ENCODE measurements at places on chromosomes 11 and 22.

DNA sequence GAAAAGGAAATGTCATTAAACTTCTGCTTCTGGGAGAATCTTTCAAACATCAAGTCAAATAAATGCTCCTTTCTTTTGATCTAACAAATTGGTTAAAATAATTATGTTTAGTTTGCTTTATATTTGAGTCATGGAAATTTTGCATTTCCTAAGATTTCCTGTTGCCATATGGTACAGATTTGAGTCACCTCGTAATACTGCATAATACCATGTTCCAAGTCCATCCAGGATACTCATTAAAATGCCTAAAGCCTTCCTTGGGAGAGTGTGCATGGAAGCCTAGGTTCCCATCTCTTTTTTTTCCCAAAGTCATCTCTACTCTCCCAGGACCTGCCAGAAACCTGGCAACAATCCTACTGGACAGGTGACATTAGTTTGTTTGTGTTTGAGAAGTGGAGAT is 4.2 kb downstream of the OR9I1 start:
- no peak for DNase-seq

GRCh38 chr11:129828301-129828836 is 12.7 kb downstream of the TMEM45B start:
- DNase-seq, result peak; percentile 29

GRCh38 chr11:23539556-23539955 is 679.3 kb upstream of the CCDC179 start:
- DNase-seq, result no peak

DNA sequence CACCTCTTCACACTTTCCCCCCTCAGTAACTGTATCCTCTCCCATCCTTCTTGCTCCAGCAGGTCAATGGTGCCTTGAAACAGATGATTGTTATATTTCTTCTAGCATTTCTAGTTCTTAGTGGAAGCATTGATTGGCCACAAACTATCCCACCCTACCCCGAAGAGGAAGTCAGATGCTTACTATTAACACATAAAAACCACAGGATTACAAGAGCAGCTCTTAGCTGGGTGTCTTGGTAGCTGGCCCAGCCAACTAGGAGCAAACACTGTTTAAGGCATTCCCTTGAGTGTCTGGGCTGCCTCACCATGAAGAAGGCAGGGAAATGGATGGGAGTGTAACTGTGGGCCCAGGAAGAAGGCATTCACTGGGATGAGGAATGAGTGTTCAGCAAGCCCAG is 176.6 kb downstream of the GRIK4 start:
- no peak for DNase-seq

GRCh38 chr11:7849018-7849417 is 52.3 kb upstream of the OR5P2 start:
- DNase-seq, result no peak

- DNase-seq, result no peak
These were observed 204.5 kb upstream of the NAV2 start for GRCh38 chr11:19508165-19508564.

DNA sequence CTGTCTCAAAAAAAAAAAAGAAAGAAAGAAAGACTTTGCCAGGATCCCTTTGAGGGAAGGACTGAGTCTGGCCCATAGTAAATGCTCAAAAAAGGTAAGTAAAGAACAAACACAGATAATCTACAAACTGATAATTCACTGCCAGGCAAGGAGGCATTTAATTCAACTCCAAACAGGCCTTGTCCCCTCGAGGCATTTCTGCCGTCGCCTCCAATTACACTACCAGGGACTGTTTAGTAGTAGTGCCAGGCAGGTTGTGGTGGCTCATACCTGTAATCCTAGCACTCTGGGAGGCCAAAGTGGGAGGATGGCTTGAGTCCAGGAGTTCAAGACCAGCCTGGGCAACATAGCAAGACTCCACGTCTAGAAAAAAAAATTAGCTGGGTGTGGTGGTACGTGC is 43.7 kb downstream of the PC start:
- DNase-seq, result no peak

DNA sequence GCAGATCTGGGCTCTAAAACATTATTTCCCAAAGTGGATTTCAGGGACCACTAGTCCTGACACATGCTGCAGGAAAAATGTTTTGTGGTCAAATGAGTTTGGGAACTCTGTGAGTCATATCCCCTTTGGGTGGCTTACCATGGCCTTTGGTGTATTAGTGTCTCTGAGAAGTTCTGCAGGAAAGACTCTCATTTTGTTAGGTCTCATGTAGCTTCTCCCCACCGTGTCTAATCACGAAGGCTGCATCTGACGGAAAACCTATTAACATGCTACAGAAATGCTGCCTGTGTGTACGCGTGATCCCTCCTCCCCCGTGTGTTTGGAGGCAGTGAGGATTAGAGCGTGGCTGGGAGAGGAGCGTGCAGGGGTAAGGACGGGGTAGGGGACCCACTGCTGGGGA is 191.7 kb downstream of the ST3GAL4 start:
- DNase-seq, result no peak

DNA sequence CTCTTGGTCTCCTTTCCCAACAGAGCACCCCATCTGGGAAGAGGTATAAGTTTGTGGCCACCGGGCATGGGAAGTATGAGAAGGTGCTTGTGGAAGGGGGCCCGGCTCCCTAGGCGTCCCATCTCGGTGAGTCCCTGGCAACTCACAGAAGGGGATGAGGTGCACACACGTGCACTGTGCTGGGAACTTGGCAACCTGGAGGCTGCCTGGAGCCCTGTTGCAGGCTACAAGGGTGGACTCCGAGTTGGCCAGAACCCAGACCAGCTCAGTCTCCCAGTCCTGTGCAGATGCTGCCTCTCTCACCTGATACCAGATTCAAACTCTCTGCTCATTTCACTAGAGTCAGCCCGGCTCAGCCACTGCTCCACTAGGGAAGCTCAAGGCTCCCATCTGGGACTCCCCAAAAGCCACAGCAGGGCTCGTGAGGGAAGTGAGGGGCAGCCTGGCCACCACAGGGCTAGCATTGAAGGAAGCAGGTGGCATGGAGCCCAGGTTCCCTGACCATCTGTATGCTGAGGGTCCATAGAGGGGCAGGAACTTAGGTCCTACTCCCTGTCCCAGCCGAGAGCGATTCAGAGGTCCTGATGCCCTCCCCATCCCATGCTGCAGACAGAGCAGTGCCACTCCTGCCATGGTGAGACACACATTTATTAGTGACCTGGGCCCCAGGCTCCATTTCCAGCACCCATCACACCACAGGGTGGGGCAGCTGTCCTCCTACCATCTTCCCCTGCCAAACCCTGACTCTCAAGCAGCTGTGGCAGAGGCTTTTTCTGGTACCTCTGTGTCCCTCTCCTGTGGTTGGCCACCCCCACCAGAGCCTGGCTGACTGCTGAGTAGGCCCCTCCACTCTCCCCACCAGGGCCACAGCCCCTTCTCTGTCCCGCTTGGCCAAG is 4.0 kb downstream of the PRR33 start:
- peak; percentile 56 for DNase-seq

DNA sequence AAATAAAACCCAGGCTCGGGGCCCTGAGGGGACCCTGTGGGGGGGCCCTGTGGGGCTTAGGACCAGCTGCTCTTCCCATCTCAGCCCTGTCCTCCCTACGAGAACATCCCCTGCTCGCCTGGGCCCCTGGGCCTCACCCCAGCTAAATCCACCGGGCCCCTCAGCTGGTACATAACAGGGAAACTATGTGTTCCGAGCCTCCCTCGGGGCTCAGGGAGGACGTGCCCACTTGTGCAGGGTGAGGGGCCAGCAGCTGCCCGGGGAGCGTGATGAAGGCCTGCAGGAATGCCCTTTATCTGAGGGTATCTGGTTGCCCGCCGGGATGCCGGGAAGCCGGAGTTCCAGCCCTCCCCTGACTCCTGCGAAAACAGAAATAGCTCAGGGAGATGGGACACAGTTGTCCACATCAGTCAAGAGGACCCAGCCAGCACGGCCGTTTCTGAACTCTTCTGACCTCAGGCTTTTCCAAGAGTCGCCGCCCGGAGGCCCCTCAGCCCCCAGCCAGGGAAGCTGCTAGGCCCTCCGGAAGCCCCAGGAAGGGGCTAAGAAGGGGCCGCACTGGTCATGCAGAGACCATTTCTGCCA is 20.6 kb downstream of the MRPL23 start:
- no peak for DNase-seq

GRCh38 chr11:73453562-73453961 is 77.4 kb downstream of the RELT start:
- no peak for DNase-seq

- no peak for DNase-seq
These were observed 1.8 kb downstream of the TTC38 start for GRCh38 chr22:46269564-46269963.

Data from kidney (tissue), 22 donors.